ENCODE measurements at places on chromosomes 1 and 21. TPM values are rescaled to one million over a fixed set of nuclear protein-coding genes. Genes with fewer than 3 reads are reported as not detected.

DNA sequence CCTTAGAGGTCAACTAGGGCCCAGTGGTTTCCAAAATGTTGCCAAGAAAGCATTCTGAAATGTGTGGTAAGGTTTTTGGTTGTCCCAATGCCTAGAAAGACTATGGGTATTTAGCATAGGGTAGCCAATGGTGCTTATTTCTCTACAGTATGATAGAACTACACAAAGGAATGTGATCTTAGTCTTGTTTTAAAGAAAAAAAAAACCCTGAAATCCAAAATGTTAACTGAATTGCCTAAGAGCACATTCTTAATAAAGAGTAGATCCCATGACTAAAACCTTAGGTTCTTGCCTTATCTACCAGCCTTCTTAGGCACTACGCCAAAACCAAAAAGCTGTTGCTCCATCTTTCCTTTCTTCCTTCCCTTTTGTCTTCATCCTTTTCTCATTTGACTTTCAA lies 428.2 kb downstream of the MRPL39 start:
- no peaks in the 10 kb centered on the region for H3K36me3 ChIP-seq
- H3K4me1 ChIP-seq: no peaks in the 10 kb centered on the region
- H3K4me3 ChIP-seq: no peak overlapping the region
- DNase-seq: no peak

DNA sequence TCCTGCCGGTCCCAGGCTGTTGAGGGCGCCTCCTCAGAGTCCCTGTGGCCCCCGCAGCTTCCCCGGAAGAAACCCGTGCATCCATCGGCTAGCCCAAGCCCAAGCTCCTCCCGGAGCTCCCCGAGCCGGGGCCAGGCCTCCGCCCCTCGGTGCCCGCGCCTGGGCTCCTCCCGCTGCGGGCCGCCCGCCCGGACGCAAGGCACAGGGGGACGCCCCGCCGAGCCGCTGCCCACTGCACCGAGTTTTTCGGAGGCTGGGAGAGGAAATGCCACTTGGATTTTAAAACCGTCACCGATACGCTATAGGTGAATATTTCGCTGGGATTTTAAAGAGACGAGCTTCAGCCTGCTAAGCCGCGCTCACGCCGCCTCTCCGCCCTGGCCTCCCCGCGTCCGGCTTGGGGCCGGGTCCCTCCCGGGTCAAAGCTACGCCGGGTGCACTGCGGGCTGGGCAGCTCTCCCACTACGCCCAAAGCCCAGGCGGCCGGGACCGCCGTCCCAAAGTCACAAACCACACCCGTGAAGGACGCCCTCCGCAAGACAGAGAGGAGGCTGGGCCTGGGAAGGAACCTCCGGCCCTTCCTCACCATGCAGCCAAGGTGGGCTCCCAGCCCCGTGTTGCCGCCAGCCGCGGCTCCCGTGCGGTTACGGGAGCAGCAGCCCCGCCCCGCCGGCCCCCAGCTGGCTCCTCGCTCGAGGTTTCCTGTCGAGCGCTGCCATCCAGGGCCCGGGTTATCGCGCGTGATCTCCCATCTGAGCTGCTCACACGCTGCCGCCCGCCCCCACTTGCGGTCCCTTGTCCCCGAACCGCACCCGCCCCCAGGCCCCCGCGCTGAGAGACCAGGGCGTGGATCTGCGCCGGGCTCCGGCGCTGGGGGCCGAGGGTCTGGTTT lies 63.2 kb downstream of the CD247 start:
- peaks cover 20% of the 10 kb centered on the region for H3K36me3 ChIP-seq
- peak; percentile 80 for DNase-seq
- H3K4me3 ChIP-seq: peak overlapping the region; percentile 76
- H3K4me1 ChIP-seq: peaks cover 82% of the 10 kb centered on the region
- no peaks in the 10 kb centered on the region for H3K27me3 ChIP-seq

- DNase-seq: no peak
- no peaks in the 10 kb centered on the region for H3K27me3 ChIP-seq
- H3K4me3 ChIP-seq: no peak overlapping the region
Measured at GRCh38 chr1:246748867-246749266, 24.7 kb downstream of the SCCPDH start.

SPRR1A gene
- total RNA-seq: not detected

DNA sequence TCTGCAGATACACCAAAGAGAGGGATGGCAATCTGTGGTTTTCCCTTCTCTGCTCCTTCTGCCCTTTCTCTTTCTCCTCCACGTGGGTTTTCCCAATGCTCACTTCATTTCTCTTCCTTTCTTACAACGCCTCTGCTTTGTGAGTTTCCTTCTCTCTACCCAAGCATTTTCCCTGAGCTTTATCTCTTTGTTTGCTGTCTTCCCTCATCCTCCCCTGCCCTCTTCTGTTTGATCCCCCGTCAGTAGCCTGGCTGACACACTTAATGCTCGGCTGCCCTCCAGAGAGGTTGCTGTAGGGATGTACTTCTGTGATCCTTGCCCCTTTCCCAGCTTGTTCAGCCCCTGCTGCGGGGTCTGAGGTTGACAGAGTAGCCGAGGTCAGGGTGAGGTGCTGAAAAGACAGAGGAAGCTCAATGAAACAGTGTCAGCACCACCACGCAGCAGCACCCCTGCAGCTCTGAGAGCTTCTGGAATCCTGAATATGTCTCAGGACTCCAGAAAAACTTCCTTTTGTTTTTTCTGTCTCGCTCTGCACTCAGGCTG lies 6.0 kb downstream of the EDARADD start:
- DNase-seq: no peak
- no peaks in the 10 kb centered on the region for H3K36me3 ChIP-seq
- H3K27me3 ChIP-seq: no peaks in the 10 kb centered on the region
- H3K4me3 ChIP-seq: no peak overlapping the region

TAL1 gene
- total RNA-seq: 0.39 TPM

DNA sequence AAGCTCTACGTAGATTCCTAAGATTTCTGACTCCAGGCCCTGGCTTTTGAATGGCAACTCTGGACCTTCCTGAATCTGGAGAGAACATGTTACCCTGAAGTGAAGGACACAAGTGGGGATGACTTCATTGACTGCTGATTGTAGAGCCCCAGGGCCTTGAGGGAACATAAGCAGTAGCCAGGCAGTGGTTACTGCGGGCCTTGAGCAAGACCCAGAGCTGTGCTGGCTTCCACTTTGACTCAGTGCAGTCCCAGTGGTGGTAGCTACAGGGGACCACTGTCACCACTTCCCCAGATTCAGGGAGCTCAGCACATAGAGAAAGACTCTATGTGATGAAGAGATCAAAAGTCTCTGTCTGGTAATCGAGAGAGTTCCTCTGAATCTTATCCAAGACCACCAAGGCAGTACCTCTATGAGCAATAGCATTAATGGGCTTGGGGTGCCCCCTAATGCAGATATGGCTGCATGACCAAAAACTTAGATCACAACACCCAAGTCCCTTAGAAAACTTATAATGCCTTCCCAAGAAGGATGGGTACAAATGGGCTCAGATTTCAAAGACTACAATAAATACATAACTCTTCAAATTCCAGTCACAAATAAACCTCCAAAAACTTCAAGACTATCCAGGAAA lies 1278.3 kb downstream of the AMY1C start:
- H3K27ac ChIP-seq: no peak overlapping the region
- H3K4me3 ChIP-seq: no peak overlapping the region
- H3K36me3 ChIP-seq: no peaks in the 10 kb centered on the region
- no peak for DNase-seq
- no peaks in the 10 kb centered on the region for H3K27me3 ChIP-seq
- H3K4me1 ChIP-seq: no peaks in the 10 kb centered on the region

TLR5 gene
- total RNA-seq: 8.0 TPM

LRRC39 gene
- 1.1 TPM for total RNA-seq

DNA sequence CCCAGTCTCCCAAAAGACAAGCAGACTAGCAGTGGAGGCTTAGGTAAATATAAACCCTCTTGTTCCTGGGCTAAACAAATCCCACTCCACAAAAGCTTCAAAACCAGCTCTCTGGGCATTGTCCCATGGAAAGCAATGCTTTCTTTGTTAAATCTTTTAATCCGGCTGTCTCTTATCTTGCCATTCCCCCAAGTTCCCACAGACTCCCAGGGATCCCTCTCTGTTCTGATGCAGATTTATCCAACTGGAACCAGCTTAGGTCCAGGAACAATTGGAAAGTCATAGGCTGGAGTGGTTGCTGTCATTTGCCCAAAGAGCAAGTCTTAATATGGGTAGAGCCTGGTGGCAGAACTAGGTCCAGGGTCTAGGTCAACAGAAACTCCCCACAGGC lies 110.1 kb upstream of the ATP1A1 start:
- H3K4me1 ChIP-seq: no peaks in the 10 kb centered on the region
- DNase-seq: no peak
- no peak overlapping the region for H3K27ac ChIP-seq
- no peak overlapping the region for H3K4me3 ChIP-seq
- H3K27me3 ChIP-seq: no peaks in the 10 kb centered on the region
- H3K36me3 ChIP-seq: no peaks in the 10 kb centered on the region

GRCh38 chr1:24294228-24294672 lies 24.9 kb upstream of the GRHL3 start:
- DNase-seq: no peak
- no peak overlapping the region for H3K4me3 ChIP-seq
- H3K4me1 ChIP-seq: no peaks in the 10 kb centered on the region
- no peaks in the 10 kb centered on the region for H3K36me3 ChIP-seq

DNAJC28 gene
- 0.92 TPM for total RNA-seq

- H3K27me3 ChIP-seq: no peaks in the 10 kb centered on the region
- no peaks in the 10 kb centered on the region for H3K4me1 ChIP-seq
- no peak overlapping the region for H3K27ac ChIP-seq
Measured at GRCh38 chr1:224873434-224874369, 55.8 kb upstream of the DNAH14 start.

DNA sequence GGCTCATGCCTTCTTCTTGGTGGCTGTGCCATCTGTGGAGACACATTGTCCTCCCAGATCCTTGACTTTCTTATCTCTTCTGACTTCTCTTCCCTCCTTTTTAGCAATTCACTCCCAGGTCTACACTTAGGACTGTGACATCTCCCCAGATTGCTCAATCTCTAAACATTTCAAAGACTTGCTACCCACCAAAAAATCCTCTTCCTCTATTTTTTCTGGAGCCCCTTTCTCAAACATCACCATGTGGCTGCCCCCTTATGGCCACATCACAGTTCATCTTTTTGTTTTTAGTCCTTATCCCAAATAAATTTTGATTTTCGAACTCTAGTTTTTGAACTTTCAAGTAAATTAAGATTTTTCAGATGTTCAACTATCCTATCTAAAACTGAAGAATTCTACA lies 148.6 kb upstream of the HOOK1 start:
- no peaks in the 10 kb centered on the region for H3K27me3 ChIP-seq
- DNase-seq: no peak
- no peak overlapping the region for H3K27ac ChIP-seq
- no peaks in the 10 kb centered on the region for H3K36me3 ChIP-seq
- no peaks in the 10 kb centered on the region for H3K4me1 ChIP-seq

OR14A2 gene
- not detected for total RNA-seq

URB1 gene
- total RNA-seq: 13.4 TPM

DNA sequence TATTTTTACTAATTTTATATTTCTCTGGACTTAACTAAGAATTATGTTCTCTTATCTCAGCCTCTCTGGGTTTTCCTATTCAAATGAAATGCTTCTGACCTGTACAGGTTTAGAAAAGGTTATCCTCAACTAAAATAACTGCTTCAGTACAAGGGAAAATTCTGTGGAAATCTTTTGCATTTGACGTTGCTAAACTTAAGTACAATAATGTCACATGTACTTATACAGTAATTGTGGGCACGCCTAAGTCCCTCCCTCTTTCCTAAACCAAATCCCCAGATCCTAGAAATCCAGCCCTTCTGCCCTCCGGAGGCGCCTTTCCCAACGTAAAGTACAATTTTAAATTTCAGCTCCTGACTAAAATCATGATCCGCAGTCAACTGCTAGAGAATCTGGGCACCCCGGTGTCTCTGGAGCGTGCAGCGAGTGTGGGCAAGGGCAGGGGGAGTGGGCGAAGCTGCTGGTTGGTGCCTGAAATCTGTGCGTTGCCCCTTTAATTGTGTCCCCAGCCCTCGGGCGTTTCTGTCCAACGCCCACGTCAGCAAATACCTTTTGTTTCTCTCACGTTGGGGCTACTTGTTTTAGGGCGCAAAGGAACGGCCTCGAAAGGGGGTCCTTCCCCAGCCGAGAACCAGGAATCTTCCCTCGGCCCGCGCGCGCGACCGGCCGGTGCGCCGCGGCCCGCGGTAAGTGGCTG lies at the start of gene ZBTB8A:
Gene ZBTB8A, plus strand, starts transcription at position 541 of the 697 bp plus-strand sequence. CDS start 53,505 bp downstream, outside the sequence.
- H3K36me3 ChIP-seq: no peaks in the 10 kb centered on the region
- no peak for DNase-seq

PLA2G2E gene
- not detected for total RNA-seq

All from T-cell (primary cell).